Right forelimb (tissue), 1 donor: ENCODE measurements at places on chromosomes 4 and X.

DNA sequence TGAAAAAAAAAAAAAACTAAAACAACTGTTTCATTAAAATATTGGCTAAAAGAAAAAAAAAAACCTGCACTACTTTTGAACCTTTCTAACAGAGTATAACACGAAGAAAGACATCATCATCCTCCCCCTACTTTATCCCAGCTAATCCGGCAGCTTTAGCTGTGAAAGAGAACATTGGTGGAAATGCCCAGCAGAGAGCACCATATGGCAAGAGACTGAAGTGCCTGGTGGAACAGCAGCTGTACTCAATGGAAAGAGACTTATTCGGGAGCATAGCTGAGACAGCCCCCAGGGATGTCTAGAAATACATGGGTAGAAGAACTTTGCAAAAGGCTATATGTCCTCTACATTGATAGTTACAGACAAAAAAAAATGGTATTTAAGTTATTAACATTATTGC, 30.3 kb downstream of the STPG2 start:
- no peak for DNase-seq

GRCh38 chr4:93719552-93719951, 109.0 kb upstream of the ATOH1 start:
- DNase-seq: no peak

DNA sequence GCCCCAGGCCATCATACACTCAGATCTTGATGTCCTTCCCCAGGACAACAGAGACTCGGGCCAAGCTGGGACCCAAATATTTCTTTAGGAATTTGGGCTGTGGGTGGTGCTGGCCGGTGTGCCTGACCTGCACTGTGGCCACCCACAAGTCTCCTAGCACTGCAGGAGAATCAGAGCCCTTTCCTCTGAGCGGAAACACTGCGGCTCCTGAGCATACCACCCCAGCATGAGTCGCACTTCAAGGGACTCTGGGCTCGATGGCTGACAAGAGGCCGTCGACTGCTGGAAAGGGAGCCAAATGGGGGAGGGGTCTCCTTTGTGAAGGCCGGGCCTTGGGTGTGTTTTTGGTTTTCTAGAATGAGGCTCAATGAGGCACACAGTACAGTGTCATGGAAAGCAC, 13.0 kb upstream of the IRAK1 start:
- DNase-seq: no peak

DNA sequence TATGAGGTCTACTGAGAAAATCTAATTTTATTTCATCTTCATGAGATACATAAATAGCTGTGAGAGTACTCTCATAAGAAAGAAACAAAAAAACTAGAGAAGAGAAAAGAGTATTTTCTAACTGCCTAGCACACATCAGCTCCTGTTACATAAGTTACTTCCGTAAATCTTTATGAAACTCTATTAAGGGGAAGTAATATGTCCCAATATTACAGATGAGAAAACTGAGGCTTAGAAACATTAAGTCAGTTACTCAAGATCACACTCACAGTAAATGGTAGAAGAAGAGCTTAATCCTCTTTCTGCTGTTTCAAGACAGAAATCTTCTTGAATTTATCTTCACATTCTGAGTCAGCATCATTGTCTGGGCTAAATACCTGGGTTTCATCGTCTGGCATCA, 164.1 kb downstream of the DTHD1 start:
- no peak for DNase-seq

DNA sequence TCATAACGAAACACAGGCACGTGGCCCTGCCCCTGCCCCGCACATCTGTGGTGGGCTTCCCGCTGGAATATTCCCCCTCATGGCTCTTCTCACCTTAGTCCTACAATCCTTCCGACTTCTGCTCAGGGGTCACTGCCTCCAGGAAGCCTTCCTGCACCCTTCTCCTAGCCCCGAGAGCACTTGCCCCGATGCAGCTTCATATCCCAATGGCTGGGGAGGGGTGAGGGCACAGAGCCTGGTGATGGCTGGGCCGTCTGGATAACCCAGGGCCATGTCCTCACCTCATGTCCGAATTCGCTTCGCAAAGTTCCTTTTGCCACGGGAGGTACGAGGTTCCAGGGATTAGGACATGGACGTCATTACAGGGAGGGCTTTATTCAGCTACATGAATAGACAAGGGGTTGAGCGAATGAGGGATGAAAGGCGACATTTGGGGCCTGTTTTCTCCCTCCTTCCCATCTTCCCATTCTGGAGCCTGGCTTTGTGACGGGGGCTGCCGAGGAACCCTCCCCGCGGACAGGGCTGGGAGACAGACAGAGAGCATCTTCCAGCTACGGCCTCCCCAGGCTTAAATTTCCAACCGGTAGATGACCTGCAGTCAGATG, 35.5 kb upstream of the HMX1 start:
- DNase-seq: peak; percentile 23

DNA sequence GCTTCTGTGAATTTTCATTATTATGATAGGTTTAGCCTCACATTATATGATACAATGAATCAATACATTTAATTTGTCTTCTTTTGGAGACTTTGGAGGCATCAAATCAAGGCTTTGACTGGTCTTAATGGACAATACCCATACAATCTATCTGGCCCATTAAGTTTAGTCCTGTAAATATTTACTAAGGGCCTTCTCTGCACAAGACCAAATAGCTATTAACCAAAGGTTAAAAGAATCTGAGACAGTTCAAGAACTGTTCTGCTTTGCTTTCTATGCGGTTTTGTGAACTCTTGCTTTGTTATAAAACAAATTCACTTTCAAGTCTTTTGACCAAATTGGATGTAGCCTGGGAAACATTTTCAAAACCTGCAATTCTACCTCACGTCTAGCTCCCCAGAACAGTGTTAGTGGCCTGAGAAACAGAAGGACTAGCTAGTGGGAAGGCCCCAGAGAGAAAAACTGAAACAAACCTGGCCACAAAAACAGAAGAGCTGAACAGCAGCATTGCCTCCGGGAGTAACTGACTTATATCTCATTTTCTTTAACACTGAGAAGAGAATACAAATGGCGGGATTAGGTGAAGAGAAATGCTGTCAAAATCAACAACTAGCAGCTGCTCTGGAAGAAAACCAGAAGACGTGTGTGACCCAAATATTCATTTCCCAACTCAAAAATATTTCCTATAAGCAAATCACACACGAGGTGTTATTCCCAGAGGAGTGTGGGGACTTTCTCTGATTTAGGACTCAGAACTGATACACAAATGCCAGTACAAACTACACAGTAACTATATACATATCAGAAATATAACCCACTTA, 548 bp downstream of the TLR1 start:
- no peak for DNase-seq

- no peak for DNase-seq
Observed at GRCh38 chrX:94854251-94854650, 1180.2 kb downstream of the FAM133A start.

- no peak for DNase-seq
Observed at GRCh38 chr4:138405934-138406567, 163.9 kb upstream of the SLC7A11 start.

DNA sequence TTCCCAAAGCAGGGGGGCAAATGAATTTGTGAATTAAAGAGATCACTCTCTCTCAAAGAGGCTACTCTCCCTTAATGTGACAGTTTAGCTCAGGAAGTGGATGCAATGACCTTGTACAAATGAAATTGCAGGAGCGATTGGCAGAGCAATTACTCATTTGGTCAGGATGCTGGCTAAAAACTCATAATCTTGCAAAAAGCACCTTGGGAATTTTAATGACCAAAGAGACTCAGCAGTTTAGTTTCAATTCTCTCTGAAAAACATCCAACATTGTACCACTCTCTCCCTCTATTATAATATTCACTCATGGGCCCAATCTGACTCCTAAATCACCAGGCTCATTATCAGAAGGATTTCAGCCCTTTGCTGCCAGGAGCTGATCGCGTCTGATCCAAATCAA, 26.1 kb downstream of the PDGFC start:
- no peak for DNase-seq

- no peak for DNase-seq
Observed at GRCh38 chr4:147725673-147726072, 6.2 kb upstream of the ARHGAP10 start.

GRCh38 chr4:109020861-109021260, 258.0 kb upstream of the ETNPPL start:
- DNase-seq: no peak

DNA sequence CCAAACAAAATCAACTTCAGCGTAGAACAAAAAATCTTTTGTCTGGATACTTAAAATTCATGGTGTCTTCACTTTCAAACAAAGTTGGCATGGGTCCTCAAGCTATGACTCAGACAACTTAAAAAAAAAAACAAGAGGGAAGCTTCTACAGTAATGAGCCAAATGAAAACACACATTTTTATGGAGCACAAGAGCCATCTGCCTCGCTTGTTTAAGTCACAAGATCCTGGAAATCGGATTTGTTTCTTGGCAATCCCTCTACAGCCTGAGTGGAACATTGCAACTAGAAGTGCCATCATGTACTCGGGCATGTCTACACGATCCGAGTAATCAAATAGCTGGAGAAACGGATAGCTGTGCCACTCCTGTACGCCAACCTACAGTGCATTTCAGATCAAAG, 22.6 kb downstream of the LAMP2 start:
- no peak for DNase-seq

GRCh38 chr4:24781999-24782745, 13.2 kb upstream of the SOD3 start:
- DNase-seq: no peak
